Thoracic aorta (tissue), 2 donors: ENCODE measurements at places on chromosomes 4 and X. TPM values are rescaled to one million over a fixed set of nuclear protein-coding genes. Genes with fewer than 3 reads are reported as not detected.

- DNase-seq, result no peak
Measured at GRCh38 chrX:154059231-154059630, 38.3 kb downstream of the MECP2 start.

GRCh38 chr4:76616526-76616925 is 181.5 kb downstream of the SHROOM3 start:
- DNase-seq, result no peak

- no peak for DNase-seq
Measured at GRCh38 chr4:107066621-107067020, 30.5 kb upstream of the DKK2 start.

DNA sequence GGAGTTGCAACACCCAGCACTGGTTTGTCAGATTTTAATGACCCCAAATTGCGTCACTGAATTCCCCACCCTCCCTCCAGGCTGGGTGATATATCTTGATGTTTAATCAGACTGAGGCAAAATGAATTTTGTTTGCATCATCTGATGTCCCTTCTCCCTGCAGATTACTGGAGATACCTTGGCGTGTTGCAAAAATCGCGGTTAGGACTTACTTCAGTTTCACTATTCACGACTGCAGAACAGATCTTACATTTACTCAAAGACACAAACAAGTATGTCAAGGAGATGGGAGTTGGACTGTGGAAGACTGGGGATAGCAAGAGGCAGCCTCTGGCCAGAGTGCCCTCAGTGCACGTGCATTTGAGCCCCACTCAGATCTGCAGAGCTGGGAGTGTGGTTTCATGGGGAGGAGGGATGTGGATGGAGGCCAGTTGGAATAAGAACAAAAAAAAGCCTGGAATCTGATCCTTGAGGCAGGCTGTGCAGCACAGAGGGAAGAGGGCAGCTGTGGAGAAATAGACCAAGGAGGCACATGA is 92.2 kb upstream of the MTM1 start:
- no peak for DNase-seq

LDOC1 gene
- 111 TPM for total RNA-seq

DNA sequence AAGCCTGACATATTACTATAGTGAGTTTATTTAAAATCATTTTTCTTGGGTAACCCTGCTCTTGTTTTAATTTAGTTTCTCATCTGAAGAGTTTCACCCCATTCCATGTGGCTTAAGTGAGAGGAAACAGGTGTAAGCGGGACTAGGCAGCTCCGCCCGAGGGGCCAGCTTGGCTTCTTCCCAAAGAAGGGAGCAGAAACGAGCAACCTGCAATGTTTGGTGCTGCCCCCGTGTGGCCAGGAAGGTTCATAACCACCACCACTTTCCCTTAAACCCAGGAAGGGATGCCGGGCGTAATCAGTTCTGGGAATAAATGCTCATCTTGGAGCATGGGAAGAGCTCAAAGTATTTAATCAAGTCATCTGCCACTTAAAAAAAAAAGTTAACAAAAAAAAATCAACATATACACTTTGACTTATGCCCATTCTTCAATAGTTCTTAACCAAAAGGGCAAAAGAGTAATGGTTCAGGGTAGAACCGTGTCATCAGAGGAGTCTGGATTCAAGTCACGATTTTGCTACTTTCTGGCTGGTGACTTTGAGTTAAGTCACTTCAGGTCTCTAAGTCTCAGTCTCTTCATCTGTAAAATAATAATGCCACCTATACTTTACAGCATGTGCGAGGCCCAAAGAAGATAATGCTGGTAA is 147.9 kb downstream of the NSUN7 start:
- no peak for DNase-seq

DNA sequence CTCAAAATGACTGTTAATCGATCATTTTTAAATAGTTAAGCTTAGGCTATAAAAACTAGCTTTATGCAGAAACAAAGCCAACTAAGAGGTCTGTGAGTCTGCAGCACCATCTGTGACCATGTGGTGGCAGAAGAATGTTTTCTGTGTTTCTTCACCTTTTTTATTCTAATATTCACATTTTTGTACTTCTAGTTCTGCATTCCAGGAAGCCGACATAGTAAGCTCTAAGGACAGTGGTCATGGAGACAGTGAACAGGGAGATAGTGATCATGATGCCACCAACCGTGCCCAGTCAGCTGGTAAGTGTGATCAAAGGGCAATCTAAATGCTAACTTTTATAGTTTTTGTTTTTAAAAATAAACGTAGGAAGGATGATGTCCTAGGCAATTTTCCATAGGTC is 5.6 kb downstream of the PCDH10 start:
- DNase-seq, result no peak
